GM23338 (cell line): ENCODE measurements at places on chromosomes 6 and 20. TPM values are rescaled to one million over a fixed set of nuclear protein-coding genes. Genes with fewer than 3 reads are reported as not detected.
A peak's percentile ranks its signal among the peaks of the same experiment; 100 is the strongest.

MCHR2 gene
- not detected in 2 replicates for total RNA-seq

ROMO1 gene
- 127 and 152 TPM in 2 replicates for total RNA-seq

DNA sequence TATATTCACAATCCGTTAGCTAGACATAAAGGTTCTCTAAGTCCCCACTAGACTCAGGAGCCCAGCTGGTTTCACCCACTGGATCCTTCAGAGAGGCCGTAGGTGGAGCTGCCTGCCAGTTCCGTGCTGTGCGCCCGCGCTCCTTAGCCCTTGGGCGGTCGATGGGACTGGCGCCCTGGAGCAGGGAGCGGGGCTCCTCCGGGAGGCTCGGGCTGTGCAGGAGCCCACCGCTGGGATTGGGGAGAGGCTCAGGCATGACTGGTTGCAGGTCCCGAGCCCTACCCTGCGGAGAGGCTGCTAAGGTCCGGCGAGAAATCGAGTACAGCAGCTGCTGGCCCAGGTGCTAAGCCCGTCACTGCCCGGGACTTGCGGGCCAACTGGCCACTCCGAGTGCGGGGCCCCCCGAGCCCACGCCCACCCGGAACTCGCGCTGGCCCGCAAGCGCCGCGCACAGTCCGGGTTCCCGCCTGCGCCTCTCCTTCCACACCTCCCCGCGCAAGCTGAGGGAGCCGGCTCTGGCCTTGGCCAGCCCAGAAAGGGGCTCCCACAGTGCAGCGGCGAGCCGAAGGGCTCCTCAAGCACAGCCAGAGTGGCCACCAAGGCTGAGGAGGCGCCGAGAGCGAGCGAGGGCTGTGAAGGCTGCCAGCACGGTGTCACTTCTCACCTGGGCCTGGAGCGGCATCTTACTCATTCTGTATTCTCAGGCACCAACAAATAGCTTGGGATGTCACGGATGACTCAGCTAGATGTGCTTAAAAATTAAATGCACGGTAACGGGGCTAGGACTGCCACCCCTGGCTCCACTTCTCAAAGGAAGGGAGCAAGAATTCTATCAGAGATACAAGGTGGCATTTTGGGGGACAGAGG is 44.1 kb downstream of the IRF4 start:
- DNase-seq: no peak
- H3K4me1 ChIP-seq: no peaks in the 10 kb centered on the region
- no peak overlapping the region for H3K4me3 ChIP-seq
- no peaks in the 10 kb centered on the region for H3K36me3 ChIP-seq
- no peaks in the 10 kb centered on the region for H3K27me3 ChIP-seq

CDH22 gene
- total RNA-seq: 0.10 and 0.31 TPM in 2 replicates

RFX6 gene
- 0.31 and 0.35 TPM in 2 replicates for total RNA-seq

MEI4 gene
- 0.16 and 0.63 TPM in 2 replicates for total RNA-seq

DNA sequence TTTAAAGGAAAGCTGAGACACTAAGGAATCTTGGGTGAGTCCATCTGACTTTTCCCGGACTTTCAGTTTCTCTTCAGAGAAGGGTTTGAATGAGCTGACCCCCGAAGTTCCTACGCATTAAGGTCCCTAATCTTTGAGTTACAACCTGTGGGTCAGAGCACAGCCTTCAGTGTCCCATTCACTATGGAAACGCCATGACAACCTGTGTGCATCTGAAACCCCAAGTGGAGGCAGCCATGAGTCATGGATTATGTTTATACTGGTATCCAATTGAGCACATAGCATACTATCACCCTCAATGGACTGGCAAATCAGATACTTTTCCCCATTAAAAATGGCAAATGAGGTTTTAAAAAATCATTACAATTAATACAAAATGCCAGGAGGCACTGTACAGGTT is 11.4 kb downstream of the MYLK4 start:
- peaks cover 18% of the 10 kb centered on the region for H3K4me1 ChIP-seq
- no peak for DNase-seq
- H3K36me3 ChIP-seq: no peaks in the 10 kb centered on the region
- H3K4me3 ChIP-seq: no peak overlapping the region
- H3K27ac ChIP-seq: no peak overlapping the region

C6orf58 gene
- not detected in 2 replicates for total RNA-seq

TMEM217 gene
- 1.0 TPM in 1 of 2 replicates, not detected in the other for total RNA-seq

- H3K27me3 ChIP-seq: no peaks in the 10 kb centered on the region
- H3K36me3 ChIP-seq: no peaks in the 10 kb centered on the region
- H3K27ac ChIP-seq: no peak overlapping the region
- no peak for DNase-seq
- H3K4me1 ChIP-seq: no peaks in the 10 kb centered on the region
These were observed 63.8 kb upstream of the UST start for GRCh38 chr6:148682990-148683389.

TPX2 gene
- total RNA-seq: 148 and 159 TPM in 2 replicates

DNA sequence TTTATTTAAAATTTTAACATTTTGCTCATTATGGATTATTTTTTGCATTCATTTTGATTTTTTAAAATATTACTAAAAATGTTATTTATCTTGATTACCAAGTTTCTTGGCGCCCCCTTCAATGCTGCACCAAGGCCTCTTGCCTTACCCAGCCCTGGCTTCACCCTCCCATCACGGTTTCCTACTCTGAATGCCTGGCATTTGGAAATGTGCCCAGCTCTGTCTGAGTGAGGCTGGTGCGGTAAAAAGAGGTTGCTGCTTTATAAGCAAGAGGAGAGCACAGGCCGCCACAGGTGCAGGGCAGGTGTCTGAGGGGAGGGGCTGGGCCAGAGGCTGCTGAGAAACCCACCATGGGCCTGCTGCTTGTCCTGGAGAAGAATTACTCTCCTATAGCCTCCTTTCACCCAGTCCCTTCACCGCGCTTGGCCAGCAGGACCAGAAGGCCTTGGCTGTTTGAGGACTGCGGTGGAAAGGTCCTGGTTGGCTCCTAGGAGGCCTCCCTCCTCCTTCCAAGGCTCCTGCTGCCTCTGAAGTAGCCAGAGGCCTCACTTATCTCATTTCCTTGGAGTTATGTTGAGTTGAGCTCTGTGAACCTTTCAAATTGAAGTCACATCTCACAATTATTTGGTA is 62.6 kb downstream of the BANF2 start:
- no peaks in the 10 kb centered on the region for H3K36me3 ChIP-seq
- no peak for DNase-seq
- H3K4me1 ChIP-seq: peaks cover 17% of the 10 kb centered on the region
- H3K27ac ChIP-seq: peak overlapping the region; percentile 39; the same call in 1 of the 2 replicates
- H3K27me3 ChIP-seq: no peaks in the 10 kb centered on the region
- no peak overlapping the region for H3K4me3 ChIP-seq

CDH26 gene
- total RNA-seq: 2.0 and 2.8 TPM in 2 replicates

GRCh38 chr6:41734666-41735426 is 562 bp downstream of the TFEB start:
- no peaks in the 10 kb centered on the region for H3K36me3 ChIP-seq
- DNase-seq: peak; percentile 53
- H3K27me3 ChIP-seq: peaks cover 18% of the 10 kb centered on the region
- no peak overlapping the region for H3K27ac ChIP-seq
- H3K4me3 ChIP-seq: peak overlapping the region; percentile 80
